ENCODE measurements at places on chromosomes 7 and 10.

DNA sequence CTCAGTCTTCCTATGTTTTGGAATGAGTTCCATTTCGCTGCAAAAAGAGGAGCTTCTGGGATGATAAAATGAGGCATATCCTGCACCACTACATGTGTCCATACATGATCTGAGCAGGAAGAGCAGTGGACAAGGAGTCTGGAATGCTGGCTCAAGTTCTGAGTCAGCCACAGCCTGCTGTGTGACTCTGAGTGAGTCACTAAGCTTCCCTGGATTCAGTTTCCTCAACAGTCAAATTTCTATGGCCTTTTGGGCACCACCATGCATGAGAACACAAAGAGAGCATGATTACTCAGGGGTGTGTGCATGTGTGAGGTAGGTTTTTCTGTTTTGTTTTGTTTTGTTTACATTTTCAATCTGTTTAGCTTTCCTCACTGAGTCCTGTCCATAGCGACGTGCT, 254.6 kb downstream of the ANKRD30A start:
- no peak overlapping the region for H3K4me3 ChIP-seq
- DNase-seq = no peak
- no peaks in the 10 kb centered on the region for H3K36me3 ChIP-seq
- no peak overlapping the region for H3K27ac ChIP-seq
- no peaks in the 10 kb centered on the region for H3K27me3 ChIP-seq

DNA sequence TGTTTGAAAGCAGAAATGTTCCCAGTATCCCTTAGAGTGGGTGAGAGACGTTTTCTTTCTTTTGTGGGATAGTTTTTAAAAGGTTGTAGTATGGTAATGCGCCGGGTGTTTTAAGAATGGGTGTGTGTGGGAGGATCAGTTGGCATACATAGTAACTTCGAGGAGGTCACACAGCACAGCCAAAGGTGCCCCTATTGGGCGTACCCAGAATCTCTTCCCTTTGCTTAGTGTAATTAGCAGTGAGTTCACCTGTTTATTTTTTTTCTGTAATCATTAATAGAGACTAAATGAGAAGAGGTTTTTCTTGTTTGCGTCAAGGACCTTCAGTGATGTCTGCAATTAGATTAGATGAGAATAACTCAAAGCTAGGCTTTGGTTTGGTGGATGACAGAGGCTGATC, 1.5 kb downstream of the PLEKHA8 start:
- peaks cover 48% of the 10 kb centered on the region for H3K4me1 ChIP-seq
- peak overlapping the region; percentile 94 for H3K4me3 ChIP-seq
- no peak overlapping the region for H3K27ac ChIP-seq
- H3K27me3 ChIP-seq = no peaks in the 10 kb centered on the region

DNA sequence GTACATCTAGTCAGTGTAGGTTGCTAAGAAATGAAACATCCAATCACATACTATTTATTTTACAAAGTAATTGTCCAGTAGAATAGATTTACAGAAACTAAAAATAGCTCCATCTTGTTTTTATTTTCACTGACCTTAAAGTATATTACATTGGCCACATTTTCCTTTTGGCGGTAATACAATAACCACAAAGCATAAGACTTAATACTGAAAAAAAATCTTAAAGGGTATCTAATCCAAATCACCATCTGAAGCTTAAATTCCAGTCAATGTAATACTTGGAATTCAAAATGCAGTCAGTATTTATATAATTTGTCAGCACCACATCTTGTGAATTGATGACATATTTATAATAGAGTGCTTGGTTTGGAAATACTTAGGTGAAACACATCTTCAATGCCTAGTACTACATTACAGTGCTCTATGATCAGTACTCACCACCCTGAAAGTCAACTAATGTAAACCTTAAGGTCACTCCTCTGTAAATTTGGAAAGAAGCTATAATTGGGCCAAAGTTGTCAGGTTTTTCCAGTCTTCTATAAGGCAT, 8.9 kb downstream of the ANKMY2 start:
- H3K27me3 ChIP-seq = no peaks in the 10 kb centered on the region
- H3K27ac ChIP-seq = no peak overlapping the region
- H3K4me1 ChIP-seq = peaks cover 44% of the 10 kb centered on the region

DNA sequence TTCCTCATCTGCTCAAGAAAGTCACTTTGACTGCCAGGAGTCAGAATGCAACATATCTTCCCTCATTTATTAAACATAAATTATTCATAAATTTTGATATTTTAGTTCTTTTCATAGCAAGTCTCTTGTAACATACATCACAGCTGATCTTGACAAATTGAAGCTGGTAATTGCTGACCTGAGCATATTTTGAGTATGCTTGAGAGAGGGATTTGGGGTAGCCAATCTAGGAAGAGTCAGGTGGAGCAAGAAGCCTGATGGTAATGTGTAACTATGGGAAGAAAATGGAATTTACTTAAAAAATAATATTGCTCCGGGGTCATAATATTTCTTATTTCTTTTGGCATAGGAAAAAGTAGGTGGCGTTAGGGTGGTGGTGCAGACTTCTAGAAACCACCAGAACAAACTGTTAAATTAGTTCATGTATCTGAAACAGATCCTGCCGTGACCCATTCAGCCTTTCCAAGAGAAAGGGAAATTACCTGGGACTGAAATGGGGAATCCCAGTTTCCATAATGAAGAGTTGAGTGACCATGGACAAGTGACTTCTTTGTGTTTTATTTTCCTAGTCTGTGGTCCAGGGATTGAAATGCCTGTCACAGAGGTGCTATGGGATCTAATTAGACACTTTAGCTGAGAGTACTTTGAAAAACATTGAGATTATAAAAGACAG, 12.9 kb downstream of the CPED1 start:
- no peak overlapping the region for H3K4me3 ChIP-seq
- peak overlapping the region; percentile 56 for H3K27ac ChIP-seq
- H3K36me3 ChIP-seq = no peaks in the 10 kb centered on the region
